ENCODE measurements at places on chromosomes 16 and 17.

DNA sequence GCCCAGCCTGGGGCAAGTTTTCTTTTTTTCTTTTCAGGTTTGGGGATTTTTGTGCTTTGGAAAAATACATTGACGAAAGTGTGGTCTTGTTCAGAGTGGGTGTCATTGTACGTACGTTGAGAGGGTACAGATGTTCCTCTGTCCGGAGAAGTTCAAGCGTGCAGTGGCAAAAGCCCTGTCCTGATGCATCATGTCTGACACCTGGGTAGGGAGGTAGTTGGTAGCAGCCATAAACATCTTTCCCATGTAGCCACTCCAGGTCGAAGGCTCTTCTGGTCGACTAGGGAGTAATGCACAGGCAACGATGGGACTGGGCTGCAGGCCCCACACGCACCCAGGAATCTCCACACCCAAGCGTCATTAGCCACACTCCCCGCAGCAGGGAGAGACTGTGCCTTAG is 27.4 kb downstream of the WIPI1 start:
- peaks cover 8% of the 10 kb centered on the region for H3K4me1 ChIP-seq
- DNase-seq, result no peak
- no peak overlapping the region for H3K4me3 ChIP-seq
- no peaks in the 10 kb centered on the region for H3K27me3 ChIP-seq
- H3K27ac ChIP-seq, result no peak overlapping the region

DNA sequence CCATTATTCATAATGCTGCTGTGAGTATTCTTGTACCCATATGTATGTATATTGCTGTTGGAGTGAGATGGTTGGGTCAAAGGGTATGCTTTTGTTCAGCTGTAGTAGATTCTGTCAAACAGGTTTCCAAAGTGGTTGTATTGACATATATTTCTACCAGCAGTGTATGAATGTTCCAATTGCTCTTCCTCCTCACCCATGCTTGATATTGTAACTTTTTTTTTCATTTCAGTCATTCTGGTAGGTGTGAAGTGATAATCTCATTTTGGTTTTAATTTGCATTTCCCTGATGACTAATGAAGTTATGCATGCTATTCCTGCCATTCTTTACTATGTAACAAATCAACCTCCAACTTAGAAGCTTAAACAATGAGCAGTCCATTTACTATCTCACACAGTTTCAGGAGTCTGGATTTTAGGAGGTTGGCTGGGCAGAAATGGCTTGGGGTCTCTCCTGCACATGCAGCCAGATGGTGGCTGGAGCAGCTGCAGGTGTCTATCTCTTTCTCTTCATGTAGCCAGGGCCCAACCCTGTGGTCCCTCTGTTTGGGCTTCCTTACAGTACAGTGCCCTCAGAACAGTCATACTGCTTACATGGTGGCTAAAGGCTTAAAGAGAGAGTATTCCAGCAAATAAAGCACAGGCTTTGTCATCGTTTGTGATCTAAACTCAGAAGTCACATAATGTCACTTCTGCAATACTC is 21.2 kb downstream of the ERAL1 start:
- H3K36me3 ChIP-seq, result peaks cover 18% of the 10 kb centered on the region
- peaks cover 21% of the 10 kb centered on the region for H3K4me1 ChIP-seq
- H3K27ac ChIP-seq, result peak overlapping the region; percentile 31
- H3K27me3 ChIP-seq, result no peaks in the 10 kb centered on the region
- no peak overlapping the region for H3K4me3 ChIP-seq

- no peak for DNase-seq
- peaks cover 8% of the 10 kb centered on the region for H3K4me1 ChIP-seq
- no peak overlapping the region for H3K27ac ChIP-seq
- H3K4me3 ChIP-seq, result no peak overlapping the region
- H3K27me3 ChIP-seq, result no peaks in the 10 kb centered on the region
These were observed 2.7 kb downstream of the PRSS53 start for GRCh38 chr16:31085873-31086628.

GRCh38 chr16:84254062-84254461 is 14.2 kb upstream of the KCNG4 start:
- DNase-seq, result no peak
- H3K4me1 ChIP-seq, result no peaks in the 10 kb centered on the region
- no peak overlapping the region for H3K4me3 ChIP-seq
- no peak overlapping the region for H3K27ac ChIP-seq
- peaks cover 25% of the 10 kb centered on the region for H3K27me3 ChIP-seq
- no peaks in the 10 kb centered on the region for H3K36me3 ChIP-seq

DNA sequence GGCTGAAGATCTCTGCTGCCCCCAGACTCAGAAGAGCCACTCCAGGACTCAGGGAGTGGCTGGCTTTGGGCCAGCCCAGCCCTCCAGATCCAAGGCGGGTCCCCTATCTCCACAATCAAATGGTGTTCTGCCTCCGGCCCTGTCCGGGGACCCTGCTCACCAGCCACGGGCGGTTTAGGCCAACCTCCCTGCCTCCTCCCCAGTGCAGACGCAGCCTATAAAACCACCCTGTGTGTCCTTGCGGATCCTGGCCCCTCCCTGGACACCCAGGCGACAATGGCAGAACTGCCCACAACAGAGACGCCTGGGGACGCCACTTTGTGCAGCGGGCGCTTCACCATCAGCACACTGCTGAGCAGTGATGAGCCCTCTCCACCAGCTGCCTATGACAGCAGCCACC is at the start of gene SLC12A3:
Gene SLC12A3, plus strand, starts transcription at position 248 of the 400 bp plus-strand sequence. Its CDS starts 29 bp downstream, at position 277.
- no peaks in the 10 kb centered on the region for H3K36me3 ChIP-seq
- no peaks in the 10 kb centered on the region for H3K27me3 ChIP-seq
- H3K27ac ChIP-seq, result peak within 1 kb of the TSS; percentile 32
- H3K4me1 ChIP-seq, result peaks cover 35% of the 10 kb centered on the region

DNA sequence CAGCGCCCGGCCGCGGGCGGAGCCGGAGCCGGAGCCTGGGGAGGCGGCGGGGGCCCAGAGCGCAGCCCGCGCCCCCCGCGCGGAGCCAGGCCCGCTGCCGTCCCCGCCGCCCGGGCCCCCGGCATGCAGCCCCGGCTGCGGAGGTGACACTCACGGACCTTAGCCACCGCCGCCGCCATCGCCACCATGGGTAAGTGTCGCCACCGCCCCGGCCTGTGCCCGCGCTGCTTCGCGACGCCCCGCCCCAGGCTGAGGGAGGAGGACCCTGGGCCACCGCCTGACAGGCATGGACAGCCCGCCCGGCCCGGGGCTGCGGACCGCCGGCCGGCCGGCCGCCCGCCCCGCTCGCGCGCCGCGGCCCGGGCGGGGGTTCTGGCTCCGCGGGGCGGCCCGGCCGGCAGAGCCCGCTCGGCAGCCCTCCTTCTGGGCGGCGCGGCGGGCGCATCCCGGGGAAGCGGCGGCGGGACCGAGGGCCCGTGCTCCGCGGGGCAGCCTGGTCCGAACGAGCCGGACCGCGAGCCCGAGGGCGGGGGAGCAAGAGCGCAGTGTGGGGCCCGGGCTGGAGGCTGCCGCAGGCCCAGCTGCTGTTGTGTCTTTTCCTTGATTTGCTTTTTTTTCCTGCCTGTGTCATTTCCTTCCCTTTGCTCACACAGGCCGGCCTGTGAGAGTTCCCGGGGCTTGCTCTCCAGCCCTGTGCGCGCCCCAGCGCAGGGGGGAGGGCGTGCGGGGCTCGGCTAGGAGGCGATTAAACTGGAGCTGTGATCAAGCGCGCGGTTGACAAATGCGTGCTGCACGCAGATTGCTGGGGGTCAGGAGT is 565 bp downstream of the MAP3K3 start:
- peaks cover 33% of the 10 kb centered on the region for H3K4me1 ChIP-seq
- DNase-seq, result peak; percentile 45
- peak overlapping the region; percentile 88 for H3K27ac ChIP-seq
- H3K4me3 ChIP-seq, result peak overlapping the region; percentile 99
- H3K27me3 ChIP-seq, result no peaks in the 10 kb centered on the region
- no peaks in the 10 kb centered on the region for H3K36me3 ChIP-seq

GRCh38 chr17:77849239-77849638 is 109.3 kb upstream of the TNRC6C start:
- no peak overlapping the region for H3K4me3 ChIP-seq
- DNase-seq, result no peak
- no peak overlapping the region for H3K27ac ChIP-seq
- H3K27me3 ChIP-seq, result peaks cover 5% of the 10 kb centered on the region
- no peaks in the 10 kb centered on the region for H3K36me3 ChIP-seq

DNA sequence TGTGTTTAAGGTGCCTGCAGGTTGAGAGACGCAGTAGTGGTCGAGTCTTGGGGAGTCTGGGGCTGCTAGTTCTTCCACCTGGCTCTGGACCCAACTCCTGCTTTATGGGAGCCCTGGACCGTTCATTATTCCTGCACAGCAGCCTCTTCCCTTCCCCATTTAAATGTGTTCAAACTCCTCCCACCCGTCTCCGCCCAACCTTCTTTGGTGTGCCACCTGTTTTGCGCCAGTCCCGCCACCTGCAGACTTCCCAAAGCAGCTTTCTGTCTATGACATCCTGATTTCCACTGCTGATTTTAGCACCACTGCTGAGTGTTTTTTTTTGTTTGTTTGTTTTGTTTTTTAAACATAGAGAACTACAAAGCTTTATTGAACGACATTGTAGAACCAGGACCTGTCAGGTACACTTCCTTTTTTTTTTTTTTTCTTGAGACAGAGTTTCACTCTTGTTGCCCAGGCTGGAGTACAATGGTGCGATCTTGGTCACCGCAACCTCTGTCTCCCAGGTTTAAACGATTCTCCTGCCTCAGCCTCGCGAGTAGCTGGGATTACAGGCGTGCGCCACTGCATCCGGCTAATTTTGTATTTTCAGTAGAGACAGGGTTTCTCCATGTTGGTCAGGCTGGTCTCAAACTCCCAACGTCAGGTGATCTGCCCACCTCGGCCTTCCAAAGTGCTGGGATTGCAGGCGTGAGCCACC is 12.8 kb downstream of the ADORA2B start:
- no peak for DNase-seq
- peaks cover 4% of the 10 kb centered on the region for H3K4me1 ChIP-seq
- no peak overlapping the region for H3K27ac ChIP-seq
- H3K27me3 ChIP-seq, result peaks cover 22% of the 10 kb centered on the region
- H3K36me3 ChIP-seq, result no peaks in the 10 kb centered on the region
- H3K4me3 ChIP-seq, result no peak overlapping the region

DNA sequence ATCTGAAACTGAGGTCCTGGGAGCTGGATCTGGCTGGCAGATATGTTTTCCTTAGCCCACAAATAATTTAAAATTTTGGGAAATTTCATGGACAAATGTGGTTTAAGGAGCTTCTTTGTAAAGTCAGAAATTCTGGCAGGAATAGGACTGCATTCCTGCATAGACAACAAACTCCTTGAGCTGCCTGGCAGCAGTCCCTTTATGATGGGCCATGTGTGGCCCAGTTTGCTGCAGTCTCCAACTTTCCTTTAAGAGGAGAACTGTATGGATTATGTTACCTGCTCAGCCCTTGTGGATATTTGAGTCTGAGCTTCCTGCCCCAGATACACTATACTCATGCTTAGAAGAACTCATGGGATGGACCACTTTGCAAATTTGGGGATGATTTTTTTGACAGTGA is 48.5 kb upstream of the HS3ST2 start:
- H3K4me1 ChIP-seq, result peaks cover 2% of the 10 kb centered on the region
- H3K36me3 ChIP-seq, result no peaks in the 10 kb centered on the region
- H3K4me3 ChIP-seq, result no peak overlapping the region
- no peak for DNase-seq

DNA sequence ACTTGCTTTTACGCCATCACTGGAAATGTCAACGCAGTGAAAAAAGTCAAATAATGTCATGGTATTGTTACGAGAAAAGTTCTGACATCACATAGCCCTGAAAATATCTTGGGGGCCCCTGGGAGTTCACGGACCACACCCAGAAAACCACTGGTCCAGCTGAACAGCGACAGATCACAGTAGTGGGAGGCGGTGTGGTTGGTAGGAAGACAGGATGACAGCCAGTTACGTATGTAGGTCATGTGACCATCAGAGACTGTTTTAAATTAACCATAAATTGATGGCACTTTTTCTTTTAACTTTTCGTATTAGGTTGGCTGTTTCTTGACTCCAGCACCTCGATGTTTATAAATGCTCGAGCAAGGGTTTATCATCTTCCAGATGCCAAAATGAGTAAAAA is 11.9 kb downstream of the ERCC4 start:
- no peak overlapping the region for H3K4me3 ChIP-seq
- H3K27me3 ChIP-seq, result no peaks in the 10 kb centered on the region
- H3K36me3 ChIP-seq, result peaks cover 20% of the 10 kb centered on the region
- no peak overlapping the region for H3K27ac ChIP-seq
- DNase-seq, result no peak

GRCh38 chr17:75130059-75130631 is 1.4 kb downstream of the NT5C start:
- no peak for DNase-seq
- peak overlapping the region; percentile 79 for H3K27ac ChIP-seq
- peaks cover 20% of the 10 kb centered on the region for H3K4me1 ChIP-seq
- no peaks in the 10 kb centered on the region for H3K27me3 ChIP-seq
- peak overlapping the region; percentile 86 for H3K4me3 ChIP-seq

DNA sequence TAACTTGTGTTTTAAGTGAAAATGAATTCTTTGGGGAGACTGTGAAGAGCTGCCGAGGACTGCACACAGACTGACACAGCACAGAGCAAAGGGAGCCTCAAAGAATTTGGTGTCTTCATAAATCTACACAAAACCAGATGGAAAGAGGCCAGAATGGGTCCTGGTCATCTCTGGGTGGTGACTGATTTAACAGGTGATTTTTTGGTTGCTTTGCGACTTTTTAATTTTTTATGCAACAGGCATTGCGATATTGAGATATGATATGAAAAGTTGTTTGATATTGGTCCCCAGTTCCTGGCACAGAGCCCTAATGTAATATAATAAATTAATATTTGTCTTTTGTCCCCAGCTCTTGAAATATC is 12.6 kb upstream of the EIF1 start:
- H3K36me3 ChIP-seq, result peaks cover 3% of the 10 kb centered on the region
- H3K27me3 ChIP-seq, result no peaks in the 10 kb centered on the region
- DNase-seq, result no peak
- peaks cover 30% of the 10 kb centered on the region for H3K4me1 ChIP-seq
- H3K27ac ChIP-seq, result peak overlapping the region; percentile 95
